ENCODE measurements at places on chromosomes 2 and 18. TPM values are rescaled to one million over a fixed set of nuclear protein-coding genes. Genes with fewer than 3 reads are reported as not detected.

NGEF gene
- total RNA-seq, result 0.88 TPM

MYCN gene
- total RNA-seq, result 1.1 TPM

RAMP1 gene
- total RNA-seq, result 116 TPM

EEF1B2 gene
- total RNA-seq, result 393 TPM

DNAH6 gene
- 0.46 TPM for total RNA-seq

RGPD6 gene
- 20.8 TPM for total RNA-seq

MALL gene
- total RNA-seq, result 35.1 TPM

GRP gene
- total RNA-seq, result not detected

VWA3B gene
- not detected for total RNA-seq

TCF23 gene
- total RNA-seq, result 5.0 TPM

RSAD2 gene
- 3.8 TPM for total RNA-seq

G6PC2 gene
- 0.14 TPM for total RNA-seq

SPR gene
- total RNA-seq, result 15.7 TPM

ERCC3 gene
- 30.3 TPM for total RNA-seq

ZEB2 gene
- total RNA-seq, result 288 TPM

GAL3ST2 gene
- not detected for total RNA-seq

TUBA4B gene
- total RNA-seq, result not detected

GAD1 gene
- total RNA-seq, result not detected

PTPRN gene
- not detected for total RNA-seq

PIEZO2 gene
- 4.8 TPM for total RNA-seq

GALNT1 gene
- 54.0 TPM for total RNA-seq

UGT1A4 gene
- not detected for total RNA-seq

GRHL1 gene
- 1.9 TPM for total RNA-seq

ANKRD30B gene
- total RNA-seq, result not detected

B3GNT7 gene
- total RNA-seq, result 7.7 TPM

IRS1 gene
- total RNA-seq, result 10.8 TPM

FKBP7 gene
- 30.4 TPM for total RNA-seq

MYO7B gene
- 0.67 TPM for total RNA-seq

ITPRIPL1 gene
- 0.69 TPM for total RNA-seq

BUB1 gene
- total RNA-seq, result 1.1 TPM

All from posterior vena cava (tissue), 2 donors.